ENCODE measurements at places on chromosomes 5 and 9.

- no peak for DNase-seq
Observed at GRCh38 chr5:18095061-18095460, 460.8 kb downstream of the TAF11L14 start.

GRCh38 chr5:146342882-146343865 lies 4.5 kb downstream of the POU4F3 start:
- DNase-seq: no peak

DNA sequence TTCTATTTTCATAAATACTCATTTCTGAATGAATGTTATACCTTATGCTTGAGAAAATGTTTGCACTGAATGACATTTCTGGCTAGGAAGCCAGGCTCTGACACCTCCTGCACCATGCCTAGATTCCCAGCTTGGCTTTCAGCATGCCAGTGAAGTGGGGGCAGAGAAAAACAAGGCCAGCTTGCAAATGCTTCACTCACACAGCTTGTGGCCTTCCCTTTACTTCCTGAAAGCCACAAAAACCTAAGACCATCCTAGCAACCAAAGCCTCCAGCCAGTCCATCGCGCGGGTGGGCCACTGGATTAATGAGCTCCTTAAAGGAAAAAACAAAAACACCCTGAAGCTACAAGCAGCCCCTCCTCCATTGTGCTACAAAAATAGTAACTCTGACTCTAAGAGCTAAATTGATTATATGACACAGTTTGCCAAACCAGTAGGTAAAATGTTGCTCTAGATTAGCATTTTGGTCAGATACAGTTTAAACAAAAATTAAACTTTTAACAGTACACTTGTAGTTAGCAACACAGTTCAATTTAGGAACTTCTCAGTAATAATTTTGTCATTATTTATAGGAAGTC lies 159.9 kb downstream of the TSSK1B start:
- no peak for DNase-seq

- no peak for DNase-seq
Observed at GRCh38 chr5:171865471-171865870, 79.9 kb downstream of the SMIM23 start.

DNA sequence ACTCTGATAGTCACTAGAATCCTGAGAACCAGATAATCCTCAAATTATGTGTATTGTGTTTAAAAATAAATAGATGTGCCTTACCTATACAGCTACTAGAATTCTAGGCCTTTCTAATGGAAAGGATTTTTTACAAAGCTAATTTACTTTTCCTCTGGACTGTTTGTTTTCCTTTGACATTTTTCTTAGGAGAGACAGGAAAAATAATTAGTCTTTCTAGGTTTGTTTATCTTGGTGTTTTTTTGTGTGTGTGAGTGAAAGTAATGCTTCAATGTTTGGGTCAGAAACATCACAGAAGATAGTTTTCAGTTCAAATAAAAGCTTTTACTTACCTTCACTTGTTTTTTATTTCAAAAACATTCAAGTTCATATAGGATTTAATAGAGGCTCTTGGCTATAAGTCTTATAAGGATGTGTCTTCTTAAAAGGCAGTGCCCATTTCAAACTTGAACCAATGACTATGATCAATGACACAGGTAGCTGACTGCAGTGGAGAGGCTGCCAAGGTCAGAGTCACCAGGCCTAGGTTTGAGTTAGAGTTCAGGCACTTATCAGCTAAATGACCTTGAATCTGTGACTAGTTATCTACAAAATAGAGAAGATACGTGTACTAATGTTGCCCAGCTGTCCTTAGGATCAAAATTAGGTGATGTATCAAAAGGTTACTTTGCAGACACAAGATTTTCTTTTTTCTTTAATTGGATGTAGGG lies 92.8 kb downstream of the SNCAIP start:
- no peak for DNase-seq

DNA sequence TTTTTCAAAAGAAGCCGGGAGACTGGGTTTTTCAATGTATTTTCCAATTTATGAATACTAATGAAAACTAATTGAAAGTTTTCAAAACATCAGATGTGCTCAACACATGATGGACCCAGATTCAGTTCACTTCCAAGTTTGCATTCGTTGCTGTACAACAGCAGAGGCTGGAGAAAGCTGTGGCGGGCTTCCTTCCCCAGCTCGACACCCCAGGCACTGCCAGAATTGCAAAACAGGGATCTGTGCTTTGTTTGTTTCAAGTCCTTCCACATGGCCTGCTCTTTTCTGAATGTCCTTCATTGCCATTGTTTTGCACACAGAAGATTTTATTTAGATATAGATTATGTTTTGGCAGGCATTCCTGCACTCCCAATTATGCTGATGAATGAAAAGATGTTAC lies 30.3 kb upstream of the INSYN2B start:
- no peak for DNase-seq

GRCh38 chr5:2901511-2901910 lies 150.0 kb upstream of the IRX2 start:
- DNase-seq: no peak

- DNase-seq: no peak
Observed at GRCh38 chr5:75568202-75568601, 43.1 kb upstream of the ANKDD1B start.

- no peak for DNase-seq
Observed at GRCh38 chr5:31194892-31195555, 1.5 kb downstream of the CDH6 start.

DNA sequence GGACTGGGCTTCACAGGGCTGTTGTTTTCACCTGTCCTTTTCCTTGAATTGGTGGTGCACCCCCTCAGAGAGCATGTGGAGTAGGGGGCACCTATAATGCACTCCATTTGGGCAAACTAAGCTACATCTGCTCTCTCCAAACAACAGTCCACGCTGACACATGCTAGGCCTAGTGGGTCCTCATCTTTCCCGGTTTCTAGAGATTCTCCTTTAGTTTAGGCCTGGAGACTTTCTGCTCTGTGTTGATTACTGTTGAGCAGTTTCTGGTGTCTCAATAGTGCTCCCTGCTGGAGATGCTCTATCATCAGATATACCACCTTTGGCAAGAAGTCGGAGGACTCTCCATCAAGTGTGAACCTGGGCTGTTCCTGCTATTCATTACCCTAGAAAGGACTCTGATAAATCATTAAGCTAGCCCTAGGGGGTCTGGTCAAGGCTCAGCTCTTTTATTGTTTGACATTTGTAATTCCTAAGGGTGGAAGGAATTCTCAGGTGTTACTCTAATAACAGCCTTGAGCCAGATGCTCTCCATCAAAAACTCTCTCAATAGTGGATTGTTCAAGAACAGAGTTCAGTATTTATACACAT lies 64.0 kb upstream of the FYB1 start:
- peak; percentile 20 for DNase-seq

GRCh38 chr5:123735384-123735783 lies 223.4 kb downstream of the CSNK1G3 start:
- no peak for DNase-seq
